ENCODE measurements at places on chromosomes 5 and 9. TPM values are rescaled to one million over a fixed set of nuclear protein-coding genes. Genes with fewer than 3 reads are reported as not detected.

- no peaks in the 10 kb centered on the region for H3K4me1 ChIP-seq
- H3K36me3 ChIP-seq = no peaks in the 10 kb centered on the region
- H3K27me3 ChIP-seq = no peaks in the 10 kb centered on the region
- H3K27ac ChIP-seq = no peak overlapping the region
Observed at GRCh38 chr5:123790226-123790625, 278.2 kb downstream of the CSNK1G3 start.

- peak; percentile 50 for DNase-seq
- H3K4me3 ChIP-seq = peak overlapping the region; percentile 59
Observed at GRCh38 chr9:36492865-36493264, 79.8 kb upstream of the MELK start.

GRCh38 chr5:129120158-129120581 lies 25.6 kb downstream of the ISOC1 start:
- H3K4me3 ChIP-seq = no peak overlapping the region
- no peak overlapping the region for H3K27ac ChIP-seq
- DNase-seq = no peak
- no peaks in the 10 kb centered on the region for H3K36me3 ChIP-seq

DNA sequence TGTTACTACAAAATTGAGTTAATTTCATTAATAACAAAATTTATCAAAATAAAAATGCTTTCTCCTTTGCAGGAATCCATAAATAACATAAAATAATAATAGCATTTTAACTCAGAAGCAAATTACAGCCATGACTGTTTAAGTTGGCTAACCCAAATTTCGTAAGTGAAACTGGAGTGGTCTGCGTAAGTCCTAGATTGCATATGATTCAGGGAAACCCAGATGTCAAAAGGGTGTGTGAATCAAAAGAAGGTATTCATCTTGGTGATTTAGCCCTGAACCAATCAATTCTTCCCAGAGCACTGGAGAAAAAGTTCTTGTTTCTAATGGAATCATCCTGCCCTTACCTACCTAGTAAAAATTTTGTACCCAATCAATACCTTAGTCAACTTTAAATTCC lies 547.6 kb downstream of the RAB3C start:
- peaks cover 46% of the 10 kb centered on the region for H3K4me1 ChIP-seq
- H3K27me3 ChIP-seq = no peaks in the 10 kb centered on the region
- no peak overlapping the region for H3K4me3 ChIP-seq
- DNase-seq = no peak

DNA sequence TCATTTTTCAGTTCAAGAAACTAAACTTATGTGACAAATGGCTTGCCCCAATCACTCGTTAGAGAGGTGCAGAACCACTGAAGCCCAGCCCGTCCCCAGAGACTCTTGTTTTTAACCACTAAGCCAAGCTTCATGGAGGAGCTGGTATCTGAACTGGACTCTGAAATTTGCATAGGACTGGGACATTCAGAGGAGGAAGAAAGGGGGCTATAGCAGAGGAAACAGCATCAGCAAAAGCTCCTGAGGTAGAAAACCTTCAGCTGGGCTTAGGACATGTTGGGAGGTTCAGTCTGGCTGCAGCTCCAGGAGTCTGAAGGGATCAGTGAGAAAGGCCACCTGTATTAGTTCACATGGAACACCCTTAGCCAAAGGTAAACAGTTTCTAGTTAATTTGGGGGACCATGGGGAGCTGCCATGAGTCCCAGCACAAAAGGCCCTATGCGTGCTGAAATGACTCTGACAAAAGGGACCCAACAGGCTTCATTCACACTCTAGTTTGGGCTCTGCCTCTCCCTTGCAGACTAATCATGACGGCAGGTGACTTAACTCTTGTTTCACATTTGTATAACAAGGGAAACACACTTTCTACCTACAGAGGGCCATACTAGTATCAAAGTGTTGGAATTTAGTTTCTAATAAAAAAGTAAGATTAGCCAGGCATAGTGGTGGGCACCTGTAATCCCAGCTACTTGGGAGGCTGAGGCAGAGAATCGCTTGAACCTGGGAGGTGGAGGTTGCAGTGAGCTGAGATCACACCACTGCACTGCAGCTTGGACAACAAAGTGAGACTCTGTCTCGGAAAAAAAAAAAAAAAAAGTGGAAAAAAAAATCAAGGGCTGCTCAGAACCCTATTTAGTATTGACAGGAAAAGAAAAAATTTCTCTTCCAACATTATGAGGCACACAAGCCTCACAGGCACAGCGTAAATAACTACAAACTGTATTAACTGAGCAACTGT lies 10.2 kb downstream of the FBXO10 start:
- no peak overlapping the region for H3K4me3 ChIP-seq
- peaks cover 23% of the 10 kb centered on the region for H3K36me3 ChIP-seq
- DNase-seq = no peak
- no peaks in the 10 kb centered on the region for H3K4me1 ChIP-seq
- H3K27me3 ChIP-seq = no peaks in the 10 kb centered on the region
- no peak overlapping the region for H3K27ac ChIP-seq

GRCh38 chr5:149951138-149951749 lies 6.7 kb upstream of the PDE6A start:
- no peaks in the 10 kb centered on the region for H3K36me3 ChIP-seq
- peaks cover 2% of the 10 kb centered on the region for H3K4me1 ChIP-seq
- no peak for DNase-seq
- peaks cover 6% of the 10 kb centered on the region for H3K27me3 ChIP-seq
- no peak overlapping the region for H3K27ac ChIP-seq

DNA sequence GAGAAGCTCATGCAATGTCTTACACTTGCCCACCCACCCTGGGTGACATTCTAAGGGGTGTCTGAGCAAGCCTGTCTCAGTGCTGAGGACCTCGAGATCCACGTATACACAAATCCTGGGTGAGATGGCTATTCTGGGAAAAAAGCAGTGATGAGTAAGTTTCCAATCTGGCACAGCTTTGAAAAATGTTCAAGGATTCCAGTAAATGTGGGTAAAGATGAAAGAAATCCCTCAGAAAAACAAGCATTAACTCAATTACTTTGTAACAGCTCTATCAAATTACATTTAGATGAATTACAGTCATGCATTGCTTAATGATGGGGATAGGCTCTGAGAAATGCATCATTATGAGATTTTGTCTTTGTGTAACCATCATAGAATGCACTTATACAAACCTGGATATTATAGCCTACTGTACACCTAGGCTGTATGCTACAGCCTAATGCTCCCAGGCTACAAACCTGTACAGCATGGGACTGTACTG lies 26.9 kb downstream of the GOLM1 start:
- no peak for DNase-seq
- no peaks in the 10 kb centered on the region for H3K36me3 ChIP-seq
- no peak overlapping the region for H3K27ac ChIP-seq
- no peaks in the 10 kb centered on the region for H3K27me3 ChIP-seq

GRCh38 chr9:114507726-114508125 lies 2.5 kb upstream of the WHRN start:
- DNase-seq = peak; percentile 46
- H3K36me3 ChIP-seq = no peaks in the 10 kb centered on the region
- H3K27ac ChIP-seq = no peak overlapping the region

DNA sequence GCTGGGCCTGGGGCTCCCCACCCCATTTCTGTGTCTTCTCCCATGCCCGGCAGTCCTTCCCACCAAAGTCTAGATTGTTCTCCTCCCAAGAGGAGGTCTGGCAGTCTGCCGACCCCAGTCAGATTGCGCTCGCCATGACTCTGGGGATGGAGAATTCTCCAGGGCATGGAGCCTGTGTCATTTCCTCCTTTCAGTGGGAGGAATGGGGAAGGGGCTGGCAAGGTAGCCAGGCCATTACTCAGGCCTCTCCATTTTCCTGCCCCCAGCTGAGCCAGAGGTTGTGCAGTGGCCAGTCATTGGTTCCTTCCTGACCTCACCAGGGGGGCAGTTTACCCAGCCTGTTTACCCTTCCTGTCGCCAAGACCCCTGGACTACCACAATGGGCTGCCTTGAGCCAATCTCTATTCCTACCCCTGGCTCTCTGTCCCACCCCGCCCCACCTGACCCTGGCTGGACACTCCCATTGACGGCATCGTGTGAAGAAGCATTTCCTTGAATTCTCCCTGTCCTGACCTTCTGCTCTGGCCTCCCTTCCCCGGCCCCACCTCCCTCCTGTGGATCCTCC lies 628 bp downstream of the SYNPO start:
- H3K27me3 ChIP-seq = peaks cover 10% of the 10 kb centered on the region
- DNase-seq = no peak
- H3K4me1 ChIP-seq = no peaks in the 10 kb centered on the region
- H3K4me3 ChIP-seq = no peak overlapping the region

GRCh38 chr9:105503881-105504280 lies 54.0 kb upstream of the FKTN start:
- no peaks in the 10 kb centered on the region for H3K36me3 ChIP-seq
- H3K27me3 ChIP-seq = no peaks in the 10 kb centered on the region
- DNase-seq = no peak
- H3K4me1 ChIP-seq = no peaks in the 10 kb centered on the region
- H3K4me3 ChIP-seq = no peak overlapping the region
- H3K27ac ChIP-seq = no peak overlapping the region

DNA sequence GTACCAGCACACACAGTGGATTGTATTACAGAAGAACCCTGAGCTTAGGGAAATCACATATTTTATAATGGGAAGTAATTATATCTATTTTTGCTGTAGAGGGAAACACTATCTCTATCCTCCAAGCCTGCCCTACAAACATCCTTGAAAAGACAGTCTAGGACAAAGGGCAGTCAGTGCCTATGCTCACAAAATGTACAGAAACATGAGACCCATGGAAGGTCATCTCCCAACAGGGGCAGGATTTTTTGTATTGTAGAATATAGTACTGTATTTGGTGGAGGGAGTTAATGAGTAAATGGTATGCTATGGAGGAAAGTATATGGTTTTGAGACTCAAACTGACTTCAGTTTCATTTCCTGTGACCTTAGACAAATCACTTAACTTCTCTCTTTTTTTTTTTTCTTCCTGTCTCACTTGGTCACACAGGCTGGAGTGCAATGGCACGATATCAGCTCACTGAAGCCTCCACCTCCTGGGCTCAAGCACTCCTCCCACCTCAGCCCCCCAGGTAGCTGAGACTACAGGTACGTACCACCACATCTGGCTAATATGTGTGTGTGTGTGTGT lies 5.8 kb upstream of the RAB14 start:
- peak overlapping the region; percentile 80 for H3K27ac ChIP-seq
- DNase-seq = no peak
- peaks cover 37% of the 10 kb centered on the region for H3K4me1 ChIP-seq
- H3K4me3 ChIP-seq = no peak overlapping the region

- no peaks in the 10 kb centered on the region for H3K36me3 ChIP-seq
- H3K4me3 ChIP-seq = no peak overlapping the region
- H3K27me3 ChIP-seq = no peaks in the 10 kb centered on the region
- H3K27ac ChIP-seq = no peak overlapping the region
- DNase-seq = no peak
Observed at GRCh38 chr5:100965291-100965690, 62.2 kb upstream of the ST8SIA4 start.

DNA sequence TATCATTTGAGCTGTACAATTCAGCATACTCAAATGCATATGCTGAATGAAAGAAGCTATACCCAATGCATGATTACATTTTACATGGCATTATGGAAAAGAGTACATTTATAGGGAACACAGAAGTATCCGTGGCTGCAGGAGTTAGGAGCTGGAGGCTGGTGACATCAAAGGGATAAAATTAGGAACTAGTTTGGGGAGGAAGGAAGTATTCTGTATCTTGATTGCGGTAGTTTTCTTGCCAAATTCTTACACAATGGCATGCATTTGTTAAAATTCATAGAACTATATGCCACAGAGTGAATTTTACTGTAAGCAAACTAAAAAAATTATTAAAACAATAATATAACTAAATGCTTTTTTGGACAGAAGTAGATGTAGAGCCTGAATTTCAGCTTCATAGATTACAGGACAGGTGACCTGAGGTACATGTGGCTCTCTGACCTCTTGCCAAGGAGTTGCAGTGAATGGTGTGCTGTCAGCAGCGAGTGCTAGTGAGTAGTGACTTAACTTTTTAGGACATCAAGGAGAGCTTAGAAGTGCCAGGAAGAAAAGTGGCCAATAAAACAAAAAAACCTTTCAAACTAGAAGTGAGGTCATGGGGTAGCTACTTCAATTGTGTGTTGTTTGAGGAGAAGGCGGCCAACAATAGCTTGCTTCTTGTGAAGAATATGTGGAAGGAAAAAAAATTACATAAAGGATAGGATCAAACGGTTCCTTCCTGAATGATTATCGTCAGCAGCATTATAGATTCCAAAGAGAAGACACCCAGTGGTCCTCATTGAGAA lies 514.9 kb upstream of the CLINT1 start:
- no peaks in the 10 kb centered on the region for H3K36me3 ChIP-seq
- no peak overlapping the region for H3K27ac ChIP-seq
- H3K27me3 ChIP-seq = no peaks in the 10 kb centered on the region

DNA sequence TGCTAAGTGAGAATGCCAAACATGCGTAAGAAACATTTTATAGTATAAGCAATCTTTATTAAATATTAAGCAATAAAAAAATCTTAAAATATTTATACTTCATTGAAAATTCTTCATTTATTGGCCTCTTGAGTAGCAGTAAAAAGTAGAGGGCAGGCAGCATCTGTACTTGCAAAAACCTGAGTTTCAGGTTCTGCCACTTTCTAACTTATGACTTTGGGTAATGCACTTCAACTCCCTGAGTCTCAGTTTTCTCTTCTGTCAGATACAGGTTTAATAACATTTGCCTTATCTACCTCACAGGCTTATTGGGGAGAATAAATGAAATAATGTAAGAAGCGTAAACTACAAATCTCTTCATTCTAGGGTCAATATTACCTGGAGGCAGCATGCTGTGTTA lies 19.8 kb upstream of the MCTP1 start:
- DNase-seq = no peak
- no peaks in the 10 kb centered on the region for H3K4me1 ChIP-seq
- H3K27ac ChIP-seq = no peak overlapping the region
- H3K27me3 ChIP-seq = peaks cover 2% of the 10 kb centered on the region

DNA sequence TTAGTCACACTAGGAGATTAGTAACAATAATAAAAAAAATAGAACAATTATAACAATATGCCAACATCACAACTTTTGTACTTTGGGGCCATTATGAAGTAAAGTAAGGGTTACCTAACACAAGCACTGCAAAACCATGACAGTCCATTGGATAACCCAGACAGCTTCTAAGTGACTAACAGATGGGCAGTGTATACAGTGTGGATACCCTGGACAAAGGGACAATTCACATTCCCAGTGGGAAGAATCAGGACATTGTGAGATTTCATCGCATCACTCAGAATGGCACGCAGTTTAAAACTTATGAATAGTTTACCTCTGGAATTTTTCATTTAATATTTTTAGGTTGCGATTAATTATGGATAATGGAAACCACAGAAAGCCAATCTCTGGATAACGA lies 45.6 kb upstream of the JADE2 start:
- no peaks in the 10 kb centered on the region for H3K4me1 ChIP-seq
- H3K4me3 ChIP-seq = no peak overlapping the region
- H3K27me3 ChIP-seq = peaks cover 3% of the 10 kb centered on the region
- no peaks in the 10 kb centered on the region for H3K36me3 ChIP-seq
- no peak overlapping the region for H3K27ac ChIP-seq
- DNase-seq = no peak

The CCDC152 gene
- 6.5 TPM for total RNA-seq

The HSPB3 gene
- not detected for total RNA-seq

The MARCHF3 gene
- 2.4 TPM for total RNA-seq

The ACOT12 gene
- not detected for total RNA-seq

The SAXO1 gene
- total RNA-seq = 0.10 TPM

The NIM1K gene
- 0.61 TPM for total RNA-seq

The PRRX2 gene
- total RNA-seq = not detected

All from activated CD8-positive, alpha-beta T cell treated with anti-CD3 and anti-CD28 coated beads, Interleukin-2, amount 10 ng/mL, durations not matched to agents 7 days and 5 days (primary cell).